ENCODE measurements at places on chromosomes 5 and 9. TPM values are rescaled to one million over a fixed set of nuclear protein-coding genes. Genes with fewer than 3 reads are reported as not detected.

The GNA14 gene
- total RNA-seq = 7.6 TPM

The FRMD3 gene
- total RNA-seq = 5.8 TPM

The ADAM19 gene
- total RNA-seq = 8.5 TPM

GRCh38 chr9:110065532-110065931 lies 142.4 kb downstream of the C9orf152 start:
- no peak overlapping the region for H3K4me3 ChIP-seq
- H3K4me1 ChIP-seq = peaks cover 7% of the 10 kb centered on the region
- no peak overlapping the region for H3K27ac ChIP-seq
- no peaks in the 10 kb centered on the region for H3K27me3 ChIP-seq
- no peaks in the 10 kb centered on the region for H3K36me3 ChIP-seq
- DNase-seq = no peak

DNA sequence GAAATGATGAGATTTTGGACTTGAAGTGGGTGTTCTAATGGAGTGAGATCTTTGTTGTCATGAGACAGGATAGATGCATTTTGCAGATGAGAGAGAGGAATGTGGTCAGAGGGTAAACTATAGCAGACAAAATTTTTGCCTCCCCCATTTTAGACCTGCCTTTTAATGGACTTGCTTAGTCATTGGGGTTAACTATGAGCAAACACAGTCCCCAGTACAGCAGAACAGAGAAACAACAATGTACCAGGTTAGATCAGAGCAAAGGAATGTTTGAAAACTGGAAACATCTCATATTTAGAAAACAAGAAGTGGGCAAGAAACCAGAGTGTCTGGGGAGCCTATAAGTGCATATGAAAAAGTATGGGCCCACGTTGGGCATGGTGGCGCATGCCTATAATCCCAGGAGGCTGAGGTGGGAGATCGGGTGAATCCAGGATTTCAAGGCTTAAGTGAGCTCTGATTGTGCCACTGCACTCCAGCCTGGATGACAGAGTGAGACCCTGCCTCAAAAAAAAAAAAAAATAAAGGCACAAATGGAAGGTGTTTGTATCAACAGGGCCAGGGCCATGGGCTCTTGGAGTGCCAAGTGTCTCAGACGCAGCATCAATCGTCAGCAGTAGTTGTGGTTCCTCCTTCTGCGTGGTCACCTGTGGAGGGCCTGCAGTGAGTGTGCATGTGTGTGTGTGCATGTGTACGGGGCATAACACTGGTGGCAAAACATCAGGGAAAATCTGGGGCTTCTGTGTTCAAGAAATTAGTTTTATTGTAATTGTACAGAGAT lies 214.4 kb upstream of the S1PR3 start:
- no peak for DNase-seq
- H3K27ac ChIP-seq = no peak overlapping the region

GRCh38 chr9:19456426-19456825 lies 47.6 kb downstream of the ACER2 start:
- no peaks in the 10 kb centered on the region for H3K36me3 ChIP-seq
- DNase-seq = no peak
- H3K4me1 ChIP-seq = no peaks in the 10 kb centered on the region
- no peak overlapping the region for H3K4me3 ChIP-seq
- H3K27ac ChIP-seq = no peak overlapping the region

- H3K36me3 ChIP-seq = no peaks in the 10 kb centered on the region
- H3K27me3 ChIP-seq = no peaks in the 10 kb centered on the region
- H3K4me3 ChIP-seq = no peak overlapping the region
- no peak overlapping the region for H3K27ac ChIP-seq
These were observed 4.3 kb upstream of the DDX41 start for GRCh38 chr5:177520916-177521513.

GRCh38 chr5:68544091-68544647 lies 328.6 kb downstream of the PIK3R1 start:
- H3K27me3 ChIP-seq = no peaks in the 10 kb centered on the region
- no peak for DNase-seq
- no peaks in the 10 kb centered on the region for H3K4me1 ChIP-seq
- H3K36me3 ChIP-seq = no peaks in the 10 kb centered on the region

DNA sequence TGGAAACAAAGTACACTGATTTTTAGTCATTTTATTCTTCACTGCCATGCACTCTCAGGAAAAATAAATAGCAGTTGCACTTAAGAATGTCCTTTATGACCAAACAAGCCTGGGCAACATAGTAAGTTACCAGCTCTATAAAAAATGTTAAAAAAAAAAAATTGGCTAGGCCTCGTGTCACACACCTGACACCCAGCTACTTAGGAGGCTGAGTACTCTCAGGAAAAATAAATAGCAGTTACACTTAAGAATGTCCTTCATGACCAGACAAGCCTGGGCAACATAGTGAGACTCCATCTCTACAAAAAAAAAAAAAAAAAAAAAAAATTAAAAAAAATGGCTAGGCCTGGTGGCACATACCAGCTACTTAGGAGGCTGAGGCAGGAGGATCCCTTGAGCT lies 304.6 kb downstream of the SLCO4C1 start:
- DNase-seq = no peak
- no peak overlapping the region for H3K4me3 ChIP-seq
- no peaks in the 10 kb centered on the region for H3K36me3 ChIP-seq

DNA sequence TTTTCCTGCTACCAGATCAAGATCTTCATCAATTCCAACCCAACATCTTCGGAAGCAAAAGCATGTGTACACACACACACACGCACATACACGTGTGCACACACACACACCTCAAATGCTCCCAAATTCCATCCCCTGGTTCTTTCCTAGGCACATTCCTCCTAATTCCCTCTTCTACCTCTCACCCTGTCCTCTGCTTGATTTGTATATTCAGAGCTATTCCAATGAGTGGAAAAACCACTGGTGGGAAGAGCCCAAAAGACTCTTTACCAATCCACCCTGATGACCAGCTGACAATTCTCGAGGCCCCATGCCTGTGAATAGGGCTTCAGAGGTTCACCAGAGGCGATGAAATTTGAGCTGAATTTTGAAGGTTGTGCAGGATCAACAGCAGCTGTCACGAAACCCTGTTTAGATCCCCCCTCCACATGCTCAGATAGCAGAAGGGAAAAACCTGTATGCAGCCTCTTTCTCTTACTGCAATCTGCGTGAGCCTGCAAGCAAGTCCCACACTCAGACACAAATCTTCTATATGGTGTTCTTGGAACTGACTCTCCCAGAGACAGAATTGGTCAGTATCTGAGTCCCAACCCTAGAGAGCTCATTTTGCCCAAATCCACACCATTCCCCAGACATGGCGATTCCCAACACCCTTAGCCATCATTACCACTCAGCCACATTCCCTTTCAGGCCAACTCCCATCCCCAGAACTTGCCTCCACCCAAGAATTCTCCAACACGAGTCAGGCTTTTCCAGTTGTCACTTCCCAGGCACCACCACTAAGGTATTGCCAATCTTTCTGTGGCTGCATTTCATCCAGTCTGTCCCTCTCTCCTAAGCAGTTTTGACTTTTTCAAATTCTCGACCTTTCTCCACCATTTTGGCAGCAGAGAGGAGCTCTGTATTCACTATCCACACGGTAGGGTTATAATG lies 4.3 kb upstream of the TRIO start:
- H3K36me3 ChIP-seq = no peaks in the 10 kb centered on the region
- no peaks in the 10 kb centered on the region for H3K27me3 ChIP-seq
- no peak overlapping the region for H3K4me3 ChIP-seq
- no peak for DNase-seq

DNA sequence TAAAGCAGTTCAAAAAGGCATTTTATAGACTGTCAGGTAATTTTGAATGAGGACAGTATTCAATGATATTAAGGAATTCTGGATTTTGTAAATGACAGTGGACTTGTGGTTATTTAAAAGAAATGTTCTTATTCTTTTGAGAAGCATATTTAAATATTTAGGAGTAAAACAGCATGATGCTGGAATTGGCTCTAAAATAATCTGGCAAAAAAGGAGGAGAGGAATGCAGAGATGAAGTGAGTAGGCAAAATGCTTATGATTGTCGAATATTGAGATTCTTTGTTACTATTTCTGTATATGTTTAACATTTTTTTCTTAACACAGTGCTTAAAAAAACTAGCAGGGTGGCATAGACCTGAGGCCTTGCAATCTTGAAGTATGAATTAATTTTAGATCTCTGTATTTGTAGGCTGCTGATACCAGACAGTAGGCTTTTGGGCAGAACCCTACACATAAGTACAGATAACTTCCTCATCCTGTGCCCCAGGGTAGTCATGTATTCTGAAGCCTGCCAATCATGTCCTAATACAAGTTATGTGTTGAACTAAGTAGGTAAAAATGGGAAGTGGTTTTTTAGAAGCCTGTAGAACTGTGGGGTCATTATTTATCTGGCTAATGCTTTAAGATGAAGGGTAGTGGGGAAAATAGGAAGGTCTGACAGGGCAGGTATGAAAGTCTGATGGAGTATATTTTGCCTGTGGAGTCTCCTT lies 9.4 kb downstream of the CD180 start:
- no peaks in the 10 kb centered on the region for H3K27me3 ChIP-seq
- no peak overlapping the region for H3K4me3 ChIP-seq
- H3K27ac ChIP-seq = no peak overlapping the region
- no peaks in the 10 kb centered on the region for H3K4me1 ChIP-seq

DNA sequence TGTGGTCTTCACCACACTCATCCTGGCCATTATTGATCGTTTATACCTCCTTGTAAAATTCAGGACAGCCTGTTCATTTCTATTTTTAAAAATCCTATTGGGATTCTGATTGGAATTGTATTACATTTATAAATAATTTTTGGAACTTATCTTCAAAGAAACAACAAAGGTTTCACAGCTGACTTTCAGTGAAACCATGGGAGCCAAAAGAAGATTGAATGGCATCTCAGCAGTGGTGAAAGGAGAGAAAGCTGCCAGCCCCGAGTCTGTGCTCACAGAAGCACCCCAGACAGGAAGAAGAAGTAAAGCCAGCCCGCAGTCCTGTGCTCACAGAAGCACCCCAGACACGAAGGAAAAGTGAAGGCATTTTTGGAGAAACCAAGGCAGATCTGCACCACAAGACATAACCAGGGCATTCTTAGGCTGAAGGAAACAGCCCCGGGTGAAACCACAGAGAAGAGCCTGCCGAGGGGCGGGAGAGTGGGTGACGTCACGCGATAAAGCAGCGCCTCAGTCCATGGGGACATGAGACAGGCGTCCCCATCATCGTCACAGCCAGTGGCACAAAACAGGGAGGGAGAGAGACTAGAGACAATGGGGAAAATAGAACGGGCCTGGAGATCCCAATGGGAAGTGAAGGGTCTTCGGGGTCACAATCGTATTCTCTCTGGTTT lies 42.5 kb upstream of the SLC9A3 start:
- no peaks in the 10 kb centered on the region for H3K36me3 ChIP-seq
- H3K27me3 ChIP-seq = no peaks in the 10 kb centered on the region
- H3K4me3 ChIP-seq = no peak overlapping the region
- H3K4me1 ChIP-seq = no peaks in the 10 kb centered on the region
- no peak for DNase-seq
- no peak overlapping the region for H3K27ac ChIP-seq

GRCh38 chr9:1462626-1463308 lies 412.6 kb downstream of the DMRT2 start:
- no peak for DNase-seq
- H3K4me1 ChIP-seq = no peaks in the 10 kb centered on the region
- H3K27me3 ChIP-seq = no peaks in the 10 kb centered on the region
- no peaks in the 10 kb centered on the region for H3K36me3 ChIP-seq
- H3K4me3 ChIP-seq = no peak overlapping the region

DNA sequence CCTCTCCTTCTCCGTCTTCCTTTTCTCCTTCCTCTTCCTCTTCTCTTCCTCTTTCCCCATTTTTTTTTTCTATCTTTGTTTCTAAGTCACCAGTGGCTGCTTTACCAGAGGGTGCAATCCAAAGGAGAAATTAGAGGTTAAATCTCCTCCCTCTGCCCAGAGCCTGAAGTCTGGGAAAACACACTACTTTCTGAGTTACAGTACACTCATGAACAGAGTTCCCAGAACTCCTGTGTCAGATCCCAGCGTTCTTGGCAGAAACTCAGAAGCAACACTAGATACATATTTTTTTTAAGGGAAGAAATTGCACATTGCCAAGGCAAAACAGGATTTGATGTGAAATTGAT lies 189.0 kb downstream of the SNCAIP start:
- DNase-seq = peak; percentile 68
- no peak overlapping the region for H3K4me3 ChIP-seq
- H3K27me3 ChIP-seq = no peaks in the 10 kb centered on the region
- H3K27ac ChIP-seq = peak overlapping the region; percentile 74

GRCh38 chr5:172064358-172064757 lies 57.9 kb upstream of the FBXW11 start:
- H3K4me1 ChIP-seq = no peaks in the 10 kb centered on the region
- no peak overlapping the region for H3K4me3 ChIP-seq
- no peak for DNase-seq
- no peak overlapping the region for H3K27ac ChIP-seq

GRCh38 chr5:139901251-139901575 lies 105.6 kb downstream of the PSD2 start:
- H3K27me3 ChIP-seq = no peaks in the 10 kb centered on the region
- peaks cover 21% of the 10 kb centered on the region for H3K4me1 ChIP-seq
- no peak overlapping the region for H3K27ac ChIP-seq

- no peaks in the 10 kb centered on the region for H3K36me3 ChIP-seq
- H3K27ac ChIP-seq = no peak overlapping the region
- H3K4me3 ChIP-seq = no peak overlapping the region
- DNase-seq = no peak
- H3K27me3 ChIP-seq = no peaks in the 10 kb centered on the region
These were observed 9.8 kb downstream of the TGFBI start for GRCh38 chr5:136038635-136039034.

DNA sequence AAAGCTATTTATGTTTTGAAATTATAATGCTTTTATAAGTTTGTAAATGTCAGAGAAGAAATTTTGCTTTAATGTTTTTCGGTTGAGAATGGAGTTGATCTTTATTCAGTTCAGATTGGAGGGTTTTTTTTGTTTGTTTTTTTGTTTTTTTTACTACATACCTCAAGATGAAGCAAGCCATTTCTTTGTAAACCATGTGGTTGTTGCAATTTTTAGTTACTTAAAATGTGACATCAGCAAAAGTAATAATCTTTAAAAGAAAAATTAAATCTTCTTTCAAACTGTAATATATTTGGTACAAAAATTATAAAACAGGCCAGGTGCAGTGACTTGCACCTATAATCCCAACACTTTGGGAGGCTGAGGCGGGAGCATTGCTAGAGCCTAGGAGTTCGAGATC lies 102.6 kb downstream of the CDC42SE2 start:
- no peak overlapping the region for H3K4me3 ChIP-seq
- H3K27ac ChIP-seq = no peak overlapping the region
- H3K36me3 ChIP-seq = no peaks in the 10 kb centered on the region

DNA sequence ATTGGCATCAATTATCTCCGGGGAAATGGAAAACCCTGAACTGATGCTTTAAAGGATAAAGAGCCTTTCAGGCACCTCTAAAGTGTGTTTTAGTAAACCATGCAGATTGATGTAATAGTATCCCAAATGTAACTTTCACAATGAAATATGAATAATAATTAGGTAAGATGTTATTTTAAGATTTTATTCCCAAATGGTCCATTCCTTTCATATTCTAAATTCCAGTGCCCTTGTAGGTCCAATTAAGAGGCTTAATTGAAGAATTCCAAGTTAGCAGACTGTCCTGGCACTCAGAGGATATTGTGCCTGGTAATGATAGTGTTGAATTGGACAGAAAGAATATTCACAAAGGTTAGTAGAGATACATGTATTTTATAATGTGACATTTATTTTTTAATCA lies 352.5 kb upstream of the NUDT12 start:
- no peak overlapping the region for H3K4me3 ChIP-seq
- H3K4me1 ChIP-seq = no peaks in the 10 kb centered on the region
- no peak for DNase-seq

- no peaks in the 10 kb centered on the region for H3K27me3 ChIP-seq
- no peak overlapping the region for H3K27ac ChIP-seq
- H3K4me1 ChIP-seq = peaks cover 2% of the 10 kb centered on the region
- no peaks in the 10 kb centered on the region for H3K36me3 ChIP-seq
- H3K4me3 ChIP-seq = no peak overlapping the region
These were observed 39.2 kb downstream of the PRUNE2 start for GRCh38 chr9:76866689-76867088.

- H3K27me3 ChIP-seq = no peaks in the 10 kb centered on the region
- H3K4me1 ChIP-seq = no peaks in the 10 kb centered on the region
- no peak for DNase-seq
These were observed 20.0 kb upstream of the PURA start for GRCh38 chr5:140093866-140094265.

Measured in ovary (tissue), 10 donors.